ENCODE measurements at places on chromosomes 7 and 10.

GRCh38 chr10:42874713-42875387, 92.3 kb downstream of the BMS1 start:
- no peak for DNase-seq

DNA sequence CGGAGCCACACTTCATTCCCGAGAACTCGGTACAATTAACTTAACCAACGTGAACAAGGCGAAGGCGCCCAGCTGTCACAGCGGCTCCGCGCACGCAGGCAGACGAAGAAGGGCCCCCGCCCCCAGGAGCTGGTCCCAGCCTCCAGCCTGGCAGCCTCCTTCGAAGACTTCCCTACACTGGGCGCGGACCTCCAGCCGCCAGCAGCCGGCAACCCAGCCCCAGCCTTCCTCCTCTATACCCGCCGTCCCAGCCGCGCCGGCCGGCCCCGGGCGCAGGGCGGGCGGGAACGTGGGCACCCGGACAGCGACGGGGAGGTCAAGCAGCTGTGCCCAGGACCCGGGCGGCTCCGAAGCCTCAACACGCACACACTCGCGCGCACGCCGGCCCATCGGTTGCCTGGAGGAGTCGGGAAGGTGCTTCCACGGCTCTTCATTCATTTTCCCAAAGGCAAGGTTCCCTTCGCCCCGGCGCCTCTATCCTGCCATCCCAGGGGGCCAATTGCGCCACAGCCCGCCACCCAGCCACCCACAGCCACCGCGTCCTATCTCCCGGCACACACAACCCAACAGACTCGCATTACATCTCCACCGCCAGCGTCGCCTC, 1.6 kb downstream of the CHST15 start:
- DNase-seq = peak; percentile 76

DNA sequence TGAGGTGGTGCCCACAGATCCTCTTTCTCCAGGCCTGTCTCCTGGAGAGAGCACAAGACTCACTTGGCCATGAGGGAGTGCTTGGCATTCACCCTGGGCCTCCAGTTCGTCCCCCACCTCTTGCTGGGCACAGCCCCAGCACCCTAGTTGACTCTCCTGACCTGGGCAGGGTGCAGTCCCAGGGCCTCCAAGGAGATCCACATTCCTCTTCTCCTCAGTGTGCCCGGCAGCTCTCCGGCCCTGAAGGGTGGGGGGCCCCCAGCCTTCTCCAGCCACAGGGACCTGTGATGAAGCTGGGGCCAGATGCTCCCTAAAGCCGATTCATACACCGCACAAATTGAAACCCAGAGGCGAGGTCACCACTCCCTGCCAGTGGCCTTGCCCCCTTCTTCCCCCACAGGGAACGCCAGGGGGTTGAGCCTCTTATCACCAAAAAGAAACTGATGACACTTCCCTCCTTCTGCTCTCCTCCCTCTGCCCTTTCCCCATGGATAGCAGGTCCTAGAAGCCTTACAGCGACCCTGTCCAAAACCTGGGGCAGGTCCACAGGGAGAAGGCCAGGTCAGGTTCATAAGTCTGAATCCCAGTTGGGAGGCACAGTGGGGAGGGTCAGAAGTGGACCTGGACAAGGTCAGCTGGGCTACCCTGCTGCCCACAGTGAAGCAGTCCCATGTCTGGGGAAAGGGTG, 3.1 kb downstream of the EN2 start:
- DNase-seq = no peak

DNA sequence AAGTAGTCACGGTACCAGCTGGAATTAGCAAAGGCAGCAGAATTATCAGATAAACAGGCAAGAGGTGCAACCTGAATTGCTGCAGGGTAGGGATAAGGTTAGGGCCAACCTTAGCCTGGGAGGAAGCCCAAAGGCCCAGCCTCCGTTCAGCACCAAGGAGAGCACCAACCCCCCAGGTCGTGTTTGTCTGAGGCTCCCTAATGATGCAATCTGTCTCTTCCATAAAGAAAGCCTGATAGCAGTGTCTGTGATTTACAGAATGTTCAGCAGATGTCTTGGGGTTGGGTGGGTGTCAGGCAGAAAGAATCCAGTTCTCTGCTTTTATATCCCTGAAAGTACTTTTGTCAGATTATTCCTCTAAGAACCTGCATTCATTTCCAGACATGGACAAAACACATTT, 328.4 kb upstream of the AOAH start:
- peak; percentile 49 for DNase-seq

GRCh38 chr7:23247603-23248335, 1.2 kb downstream of the GPNMB start:
- DNase-seq = peak; percentile 56

DNA sequence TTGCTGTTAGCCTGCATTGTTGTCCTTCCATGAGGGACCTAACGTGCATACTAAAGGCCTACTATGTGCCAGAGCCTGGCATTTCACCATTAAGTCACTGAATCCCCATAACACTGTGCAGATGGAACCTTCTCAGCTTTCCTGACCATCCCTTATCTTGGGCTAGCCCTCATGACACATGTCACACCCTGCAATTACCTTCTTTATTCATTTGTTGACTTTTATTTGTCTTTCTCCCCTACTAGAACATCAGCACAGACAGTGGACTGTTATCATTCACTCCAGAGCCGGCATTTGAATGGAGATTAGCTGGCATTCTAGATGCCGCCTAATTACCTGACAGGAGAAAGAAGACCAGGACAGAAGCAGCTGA, 471.1 kb upstream of the GALNT17 start:
- no peak for DNase-seq

GRCh38 chr10:2936816-2937215, 130.5 kb upstream of the PFKP start:
- DNase-seq = no peak

DNA sequence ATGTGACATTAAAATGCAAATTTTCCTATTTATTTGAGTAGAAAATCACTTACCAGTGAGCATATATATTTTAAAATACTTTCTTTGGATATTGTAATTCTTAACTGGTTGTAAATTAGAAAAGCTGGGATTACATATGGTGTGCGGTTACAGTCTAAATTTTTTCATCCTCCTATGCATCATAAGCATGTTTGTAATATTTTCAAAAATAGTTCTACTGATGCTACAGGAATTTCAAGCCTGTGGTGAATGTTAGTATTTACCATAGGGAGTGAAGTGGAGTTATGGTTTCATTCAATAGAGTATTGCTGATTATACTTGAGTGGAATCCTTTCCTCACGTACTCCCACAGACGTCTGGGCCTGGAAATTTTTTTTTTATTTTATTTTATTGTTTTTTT, 34.6 kb upstream of the ST7 start:
- no peak for DNase-seq

DNA sequence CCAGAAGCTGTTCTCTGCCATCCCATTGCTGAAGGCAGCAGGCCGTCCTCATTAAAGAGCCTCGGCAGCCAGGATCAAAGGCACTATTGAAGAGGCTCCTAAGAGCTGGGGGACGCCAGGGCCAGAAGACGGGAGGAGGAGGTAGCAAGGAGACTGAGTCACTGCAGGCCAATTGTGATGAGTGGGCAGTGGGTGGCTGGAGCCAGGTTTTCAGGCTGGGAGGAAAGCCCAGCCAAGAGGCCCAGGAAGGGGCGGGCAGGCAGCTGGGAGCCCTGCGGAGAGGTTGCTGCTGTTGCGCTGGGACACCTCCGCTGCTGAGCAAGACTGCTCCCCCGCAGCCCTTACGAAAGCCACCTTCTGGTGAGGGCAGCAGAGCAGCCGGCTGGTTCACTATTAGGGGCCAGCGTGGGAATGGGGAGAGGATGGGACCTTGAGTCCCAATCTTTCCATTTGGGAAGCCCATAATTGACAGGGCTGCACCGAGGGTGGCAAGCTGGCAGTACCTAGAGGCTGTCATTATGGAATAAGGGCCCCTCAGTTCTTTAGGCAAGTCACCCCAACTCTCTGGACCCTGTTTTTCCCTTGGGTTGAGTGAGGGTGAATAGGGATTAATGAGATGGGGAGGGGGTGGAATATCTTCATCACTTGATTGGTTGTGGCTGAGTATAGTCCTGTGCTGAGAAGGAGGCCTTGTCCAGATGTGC, 48.4 kb downstream of the UNC5B start:
- peak; percentile 72 for DNase-seq

DNA sequence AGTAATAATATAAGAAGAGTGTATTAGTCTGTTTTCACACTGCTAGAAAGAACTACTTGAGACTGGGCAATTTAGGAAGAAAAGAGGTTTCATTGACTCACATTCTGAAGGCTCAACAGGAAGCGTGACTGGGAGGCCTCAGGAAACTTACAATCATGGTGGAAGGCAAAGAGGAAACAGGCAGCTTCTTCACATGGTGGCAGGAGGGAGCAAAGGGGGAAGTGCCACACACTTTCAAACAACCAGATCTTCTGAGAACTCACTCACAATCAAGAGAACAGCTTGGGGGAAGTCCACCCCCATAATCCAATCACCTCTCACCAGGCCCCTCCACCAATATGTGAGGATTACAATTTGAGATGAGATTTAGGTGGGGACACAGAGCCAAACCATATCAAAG, 212.5 kb upstream of the HDAC9 start:
- DNase-seq = no peak

DNA sequence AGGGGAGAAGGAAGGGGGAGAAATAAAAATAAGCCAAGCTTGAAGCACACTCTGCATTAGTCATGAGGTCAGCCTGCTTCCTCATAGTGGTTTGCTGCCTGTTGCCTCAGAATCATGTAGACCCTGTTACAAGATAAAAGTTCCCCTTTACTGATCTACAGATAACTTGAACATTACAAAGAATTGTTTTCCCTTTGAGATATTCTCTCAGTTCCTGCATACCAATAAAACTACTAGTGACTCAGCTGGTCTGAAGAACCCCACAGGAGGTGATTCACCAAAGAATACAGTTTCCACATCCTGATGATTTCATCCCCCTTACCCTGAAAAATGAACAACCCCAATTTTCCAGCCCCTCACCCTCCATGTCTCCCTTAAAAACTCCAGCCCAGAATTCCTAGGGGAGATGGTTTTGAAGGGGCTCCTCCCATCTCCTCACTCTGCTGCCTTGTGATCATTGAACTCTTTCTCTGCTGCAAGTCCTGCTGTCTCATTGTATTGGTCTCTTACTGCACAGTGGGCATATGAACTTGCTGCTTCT, 31.5 kb upstream of the NRP1 start:
- DNase-seq = no peak

Data from right hindlimb (tissue), 1 donor.